A549 treated with DMSO at 1 μM for 4 hours (cell line): ENCODE measurements at places on chromosomes 2 and 18. TPM values are rescaled to one million over a fixed set of nuclear protein-coding genes. Genes with fewer than 3 reads are reported as not detected.

Gene ANKRD29
- total RNA-seq, result 10.0 to 14.9 TPM (median 12.6 TPM) in 5 replicates

Gene WDR35
- total RNA-seq, result 14.1 to 17.5 TPM (median 16.6 TPM) in 5 replicates

Gene DSC1
- not detected in 5 replicates for total RNA-seq

Gene CXXC1
- 42.8 to 56.8 TPM (median 49.7 TPM) in 5 replicates for total RNA-seq

Gene GAD1
- 0.41 to 1.1 TPM (median 0.68 TPM) in 5 replicates for total RNA-seq

Gene ZNF385B
- total RNA-seq, result 0.20 TPM in 1 of 5 replicates, not detected in the others

Gene NCKAP1
- total RNA-seq, result 84.4 to 113 TPM (median 102 TPM) in 5 replicates
